ENCODE measurements at places on chromosomes 16 and 17.

- no peak for DNase-seq
These were observed 27.2 kb downstream of the MAP2K4 start for GRCh38 chr17:12047681-12048376.

DNA sequence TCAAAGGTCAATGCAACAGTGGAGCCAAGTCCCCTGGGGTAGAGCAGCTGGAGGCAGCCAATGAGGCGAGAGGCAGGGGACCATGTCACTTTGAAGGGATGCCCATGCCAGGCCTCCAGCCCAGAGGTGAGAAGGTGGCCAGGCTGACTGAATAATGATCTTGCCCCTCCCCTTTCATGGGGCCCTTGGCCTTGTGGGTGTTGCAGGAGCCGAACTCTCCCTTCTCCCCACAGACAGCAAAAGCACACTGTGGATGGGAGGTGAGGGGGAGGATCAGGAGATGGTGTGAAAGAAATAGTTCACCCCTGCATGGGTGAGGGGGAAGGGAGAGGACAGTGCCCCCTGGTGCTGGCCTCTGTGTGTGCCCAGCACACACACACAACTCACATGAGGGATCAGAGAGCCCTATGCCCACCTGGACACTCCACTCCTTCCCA, 15.8 kb upstream of the TBX21 start:
- no peak for DNase-seq

GRCh38 chr17:80789356-80789902, 202.2 kb upstream of the CHMP6 start:
- DNase-seq, result peak; percentile 81

DNA sequence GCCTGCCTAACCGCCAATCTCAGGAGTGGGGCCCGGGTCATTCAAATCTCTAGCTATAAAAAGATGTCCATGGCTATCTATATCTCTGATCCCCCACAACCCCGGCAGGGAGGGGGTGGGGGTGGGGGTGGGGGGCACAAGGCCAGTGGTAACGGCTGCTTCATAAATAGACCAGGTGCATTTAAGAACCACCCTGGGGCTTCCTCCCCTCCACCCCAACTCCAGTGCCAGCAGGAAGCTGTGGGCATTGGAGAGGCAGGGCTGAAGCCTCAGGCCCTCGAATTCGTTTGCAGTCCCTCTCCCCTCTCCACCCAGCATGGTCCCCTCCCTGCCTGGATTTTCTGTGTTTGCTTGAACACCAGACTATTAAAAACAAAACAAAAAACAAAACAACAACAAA, 56.0 kb downstream of the RAP1GAP2 start:
- no peak for DNase-seq

DNA sequence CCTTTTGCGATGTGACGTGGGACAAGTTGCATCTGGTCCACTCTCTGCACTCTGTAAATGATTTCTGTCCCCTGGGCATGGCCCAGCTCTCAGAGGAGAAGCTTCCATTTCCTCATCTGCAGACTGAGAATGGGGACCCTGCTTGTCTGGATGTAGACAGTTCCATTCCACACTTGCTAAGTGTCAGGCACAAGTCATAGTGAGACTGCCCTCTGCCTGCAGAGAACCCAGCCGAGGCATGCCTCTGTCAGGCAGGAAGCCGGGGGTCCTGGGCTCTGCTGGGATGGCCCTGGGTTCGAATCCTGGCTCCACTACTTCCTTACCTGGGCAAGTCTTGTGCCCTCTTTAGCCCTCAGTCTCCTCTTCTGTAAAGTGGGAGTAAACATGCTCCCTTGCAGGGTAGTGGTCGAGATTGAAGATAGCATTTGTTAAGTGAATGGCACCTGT, 4.1 kb downstream of the MAP2K3 start:
- DNase-seq, result no peak

- DNase-seq, result no peak
These were observed 787 bp upstream of the CCL3L1 start for GRCh38 chr17:36197387-36197703.

DNA sequence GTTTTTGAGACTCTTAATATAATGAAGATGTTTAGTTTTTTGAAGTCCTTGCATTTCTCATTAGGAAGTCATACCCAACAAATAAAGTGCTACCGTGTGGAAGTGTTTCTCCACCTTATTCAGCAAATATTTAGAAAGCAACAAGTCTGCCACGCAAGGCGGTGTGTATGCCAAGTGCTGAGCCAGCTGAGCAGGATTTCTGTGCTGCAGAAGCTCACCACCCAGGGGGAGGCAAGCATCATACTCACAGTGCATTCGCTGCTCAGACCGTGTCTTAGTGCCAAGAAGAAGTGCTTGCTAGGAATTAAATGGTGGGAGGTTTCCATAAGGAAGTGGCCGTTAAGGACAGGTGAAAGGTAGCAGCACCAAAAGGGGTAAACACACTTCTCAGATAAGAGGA, 111.2 kb downstream of the ARHGAP44 start:
- no peak for DNase-seq

DNA sequence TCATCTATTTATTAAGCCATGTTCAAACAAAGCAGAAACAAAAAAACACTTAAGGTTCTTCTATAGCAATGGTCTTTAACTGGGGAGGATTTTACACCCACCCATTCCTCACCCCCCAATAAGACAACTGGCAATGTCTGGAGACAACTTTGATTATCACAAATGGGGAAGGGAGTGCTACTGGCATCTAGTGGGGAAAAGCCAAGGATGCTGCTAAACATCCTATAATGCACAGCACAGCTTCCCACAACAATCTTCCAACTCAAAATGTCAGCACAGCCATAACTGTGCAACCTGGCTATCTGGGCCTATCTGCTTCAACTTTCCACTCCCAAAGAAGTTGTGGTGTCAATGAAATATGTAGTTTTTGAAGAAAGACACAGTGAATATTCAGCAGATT, 1044.4 kb downstream of the CDH8 start:
- no peak for DNase-seq

DNA sequence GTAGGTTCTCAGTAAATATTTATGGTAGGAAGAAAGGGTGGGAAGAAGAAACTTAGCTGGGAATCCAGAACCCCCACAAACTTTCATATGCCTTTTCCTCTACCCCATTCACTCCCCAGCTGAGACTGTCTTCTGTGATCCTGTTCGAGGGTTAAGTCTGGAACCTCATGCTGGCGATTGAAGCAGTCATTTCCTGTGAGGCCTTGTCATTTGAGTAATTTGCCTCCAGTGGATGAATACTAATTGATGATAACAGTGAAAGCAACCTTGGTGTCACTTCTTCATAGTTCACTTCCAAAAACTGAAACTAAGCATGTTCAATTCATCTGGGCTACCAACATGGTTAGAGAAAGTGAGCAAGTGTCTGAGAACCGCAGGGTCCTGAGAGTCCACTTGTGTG, 401.2 kb downstream of the CDH13 start:
- no peak for DNase-seq

DNA sequence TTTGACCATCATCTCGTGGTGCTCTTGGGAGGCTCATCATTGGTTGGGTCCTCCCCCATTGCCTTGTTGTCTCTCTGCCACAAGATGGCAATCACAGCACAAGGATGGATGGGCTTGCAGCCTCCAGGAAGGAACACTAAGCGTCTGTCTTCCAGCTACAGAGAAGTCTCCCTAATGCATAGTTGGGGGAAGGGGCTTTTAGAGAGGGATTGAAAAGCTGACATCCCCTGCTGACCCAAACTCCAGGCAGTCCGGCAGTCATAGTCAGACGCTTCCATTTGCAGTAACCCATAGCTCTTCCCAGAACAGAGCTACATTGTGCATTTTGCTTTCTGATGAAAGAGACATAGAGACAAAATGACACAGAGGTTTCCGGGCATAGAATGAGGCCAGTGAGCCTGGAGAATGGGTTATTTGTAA, 111.4 kb downstream of the UTP18 start:
- DNase-seq, result peak; percentile 10

DNA sequence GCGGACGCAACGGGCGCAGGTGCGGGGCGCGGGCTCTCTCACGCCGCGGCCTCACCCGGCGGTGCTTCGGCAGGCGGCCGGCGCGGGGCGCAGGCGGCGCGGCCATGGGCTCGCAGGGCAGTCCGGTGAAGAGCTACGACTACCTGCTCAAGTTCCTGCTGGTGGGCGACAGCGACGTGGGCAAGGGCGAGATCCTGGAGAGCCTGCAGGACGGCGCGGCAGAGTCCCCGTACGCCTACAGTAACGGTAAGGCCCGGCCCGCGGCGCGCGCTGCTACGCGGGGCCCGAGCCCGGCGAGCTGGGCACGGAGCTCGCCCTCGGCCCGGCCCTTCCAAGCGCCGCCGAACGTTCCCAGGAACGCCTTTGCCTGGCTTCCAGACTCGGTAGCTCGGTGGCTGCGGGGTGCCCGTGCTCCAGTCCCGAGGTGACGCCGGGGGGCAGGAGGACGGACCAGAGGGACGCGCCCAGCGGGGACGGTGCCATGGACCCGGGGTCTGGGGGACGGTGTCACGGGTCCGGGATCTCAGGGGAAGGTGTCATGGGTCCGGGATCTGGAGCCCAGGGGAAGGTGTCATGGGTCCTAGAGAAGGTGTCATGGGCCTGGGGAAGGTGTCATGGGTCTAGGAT, 435 bp downstream of the RAB40C start:
- no peak for DNase-seq

- DNase-seq, result no peak
These were observed 363.6 kb downstream of the HS3ST3B1 start for GRCh38 chr17:14664511-14664910.

DNA sequence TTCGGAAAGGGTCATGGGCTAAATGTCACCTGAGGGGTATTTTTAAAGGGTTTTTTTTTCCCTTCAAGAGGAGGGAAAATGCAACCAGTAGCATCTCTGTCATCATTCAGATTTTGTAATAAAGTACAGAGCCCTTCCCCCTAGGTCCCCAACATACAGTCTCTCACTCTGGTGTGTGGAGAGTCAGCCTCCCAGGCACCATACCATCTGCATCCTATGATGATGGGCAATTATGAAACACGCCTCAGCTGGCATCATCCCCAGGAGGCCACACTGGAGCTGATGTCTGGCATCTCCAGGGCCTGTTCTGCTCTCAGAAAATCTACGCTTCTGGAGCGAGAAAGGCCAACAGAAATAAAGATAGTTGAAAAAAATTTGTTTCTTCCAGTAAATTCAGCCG, 32.0 kb downstream of the TBX4 start:
- no peak for DNase-seq

All from non-pigmented ciliary epithelial cell (primary cell).